ENCODE measurements at places on chromosomes 6 and 20.

GRCh38 chr20:63035603-63036185 lies 28.9 kb upstream of the BHLHE23 start:
- no peak for DNase-seq

- no peak for DNase-seq
Observed at GRCh38 chr20:29878281-29878741, 1379.2 kb upstream of the DEFB115 start.

DNA sequence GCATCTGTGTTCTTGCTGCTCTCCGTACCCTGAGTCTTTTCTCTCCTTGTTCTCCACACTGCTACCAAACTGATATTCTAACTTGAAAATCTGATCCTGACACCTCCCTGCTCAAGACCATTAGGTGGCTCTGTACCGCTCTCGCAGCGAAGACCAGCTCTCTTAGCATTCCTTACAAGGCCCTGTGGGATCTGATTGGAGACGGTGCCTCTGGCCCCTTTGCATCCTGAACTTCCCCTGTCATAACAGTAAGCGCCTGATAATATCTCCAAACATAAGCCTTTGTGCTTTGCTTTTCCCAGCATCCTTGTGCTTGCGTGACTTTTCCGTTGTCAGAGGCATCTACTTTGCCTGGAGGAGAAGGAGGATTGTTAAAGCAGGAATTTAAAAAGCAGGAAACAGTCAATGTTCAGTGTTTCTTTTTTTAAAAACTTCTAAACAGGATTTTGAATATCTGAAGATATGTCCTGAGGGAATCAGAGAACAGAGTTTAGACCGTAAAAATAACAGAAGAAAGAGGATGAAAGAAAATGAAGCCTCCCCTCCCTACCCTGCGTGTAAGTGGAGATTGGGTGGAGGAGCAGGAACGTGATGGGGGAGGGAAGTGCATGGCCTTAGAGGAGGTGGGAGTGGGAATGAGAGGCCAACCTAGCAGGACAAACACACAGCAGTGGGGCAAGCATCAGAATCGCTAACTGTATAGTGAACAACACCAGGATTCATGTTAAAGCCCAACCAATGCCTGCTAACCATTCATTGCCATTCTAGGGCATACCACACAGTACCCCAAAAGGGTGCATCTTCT lies 89.2 kb upstream of the STMND1 start:
- DNase-seq: peak; percentile 82

- DNase-seq: no peak
Observed at GRCh38 chr6:74130641-74131040, 434.6 kb downstream of the CD109 start.

DNA sequence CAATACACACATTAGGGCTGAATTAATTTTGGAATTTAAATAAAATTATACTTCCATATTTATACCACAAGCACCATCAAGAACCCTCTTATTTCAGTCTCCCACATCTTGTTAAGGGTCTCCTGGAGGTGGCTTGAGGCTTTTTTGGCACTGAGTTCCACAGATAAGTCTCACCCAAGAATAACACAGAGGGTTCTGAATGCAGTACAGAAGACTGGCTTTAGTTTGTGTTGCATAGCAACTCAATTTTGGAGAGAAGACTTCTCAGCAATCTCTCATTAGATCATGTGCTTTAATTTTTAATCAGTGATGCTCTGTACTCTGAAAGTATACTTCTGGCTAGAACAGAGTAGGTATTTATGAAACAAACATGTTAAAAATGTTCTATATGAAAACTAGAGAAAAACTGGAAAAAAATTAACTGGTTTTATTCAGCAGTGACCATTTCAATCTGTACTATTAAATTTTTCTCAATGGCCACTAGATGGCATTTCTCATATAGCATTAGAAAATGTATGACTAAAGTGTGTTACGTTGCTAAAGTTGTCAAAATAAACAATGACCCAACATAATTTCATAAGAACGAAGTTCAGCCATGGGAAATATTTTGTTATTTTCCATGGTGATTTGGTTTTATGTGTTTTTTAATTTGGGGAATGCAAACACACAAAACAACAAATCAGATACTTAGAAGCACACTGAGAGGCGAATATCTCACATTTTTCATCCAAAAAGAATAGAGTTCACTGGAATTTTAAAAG lies 32.7 kb upstream of the MAP7 start:
- DNase-seq: peak; percentile 54

DNA sequence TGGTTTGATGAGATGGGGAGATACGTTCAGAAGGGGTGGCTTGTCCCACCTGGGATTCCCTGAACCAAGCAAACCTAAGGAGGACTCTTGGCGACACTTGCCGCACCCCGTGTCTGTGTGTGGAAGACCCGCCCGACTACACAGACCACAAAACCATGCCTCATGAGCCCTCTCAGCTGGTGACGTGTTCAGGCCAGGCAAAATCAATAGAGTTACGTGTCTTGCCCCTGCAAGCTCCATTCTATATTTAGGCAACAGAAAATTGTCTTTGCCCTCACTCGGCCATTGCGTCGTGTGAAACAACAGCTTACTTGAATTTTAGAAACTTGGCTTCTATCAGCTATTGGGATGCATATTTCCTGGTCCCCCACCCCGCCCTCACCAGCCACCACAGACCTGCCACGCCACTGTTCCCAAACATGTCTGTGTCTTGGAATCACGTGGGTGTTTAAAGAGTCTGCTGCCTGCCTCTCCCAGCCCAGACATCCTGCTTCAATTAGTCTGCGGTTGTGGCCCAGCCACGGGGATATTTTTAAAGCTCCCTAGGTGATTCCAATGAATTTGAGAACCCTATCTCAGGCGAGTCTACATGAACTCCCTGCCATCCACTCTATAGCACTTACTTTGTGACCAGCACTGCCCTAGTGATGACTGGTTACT lies 279.2 kb upstream of the EXOC2 start:
- no peak for DNase-seq

- DNase-seq: no peak
Observed at GRCh38 chr6:124825564-124825963, 136.7 kb upstream of the RNF217 start.

GRCh38 chr6:3137057-3137777 lies 18.7 kb downstream of the BPHL start:
- DNase-seq: no peak

GRCh38 chr20:11012975-11013374 lies 339.2 kb upstream of the JAG1 start:
- no peak for DNase-seq

DNA sequence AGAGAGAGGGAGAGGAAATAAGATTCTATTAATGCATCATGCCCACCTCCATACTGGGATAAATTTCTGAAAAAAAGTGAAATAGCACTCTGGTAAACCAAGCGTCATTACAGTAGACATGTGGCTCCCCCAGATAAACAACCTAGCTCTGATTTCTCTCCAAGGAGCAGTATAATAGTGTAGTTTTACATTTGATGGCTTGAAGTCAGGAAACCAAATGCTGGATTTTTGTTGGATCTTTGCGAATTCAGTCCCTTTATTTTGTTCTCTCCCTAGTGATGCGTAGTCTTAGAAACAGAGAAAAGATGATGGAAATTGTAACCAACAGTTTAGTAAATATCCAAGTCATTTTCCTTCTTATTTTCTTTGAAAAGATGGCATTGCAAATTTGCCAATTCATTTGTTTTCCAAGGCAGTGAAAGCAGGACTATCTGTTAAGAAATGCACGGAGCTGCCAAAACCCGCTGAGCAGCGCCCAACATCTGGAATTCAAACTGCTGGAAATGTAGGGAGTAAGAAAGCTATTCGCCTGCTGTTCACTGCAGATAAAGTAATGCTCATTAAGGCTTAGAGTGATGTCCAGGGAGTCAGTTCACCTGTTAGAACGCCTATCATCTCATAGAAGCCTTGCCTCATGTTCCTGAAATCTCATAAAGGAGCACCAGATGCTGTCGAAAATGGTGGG lies 85.7 kb upstream of the DOK5 start:
- no peak for DNase-seq

DNA sequence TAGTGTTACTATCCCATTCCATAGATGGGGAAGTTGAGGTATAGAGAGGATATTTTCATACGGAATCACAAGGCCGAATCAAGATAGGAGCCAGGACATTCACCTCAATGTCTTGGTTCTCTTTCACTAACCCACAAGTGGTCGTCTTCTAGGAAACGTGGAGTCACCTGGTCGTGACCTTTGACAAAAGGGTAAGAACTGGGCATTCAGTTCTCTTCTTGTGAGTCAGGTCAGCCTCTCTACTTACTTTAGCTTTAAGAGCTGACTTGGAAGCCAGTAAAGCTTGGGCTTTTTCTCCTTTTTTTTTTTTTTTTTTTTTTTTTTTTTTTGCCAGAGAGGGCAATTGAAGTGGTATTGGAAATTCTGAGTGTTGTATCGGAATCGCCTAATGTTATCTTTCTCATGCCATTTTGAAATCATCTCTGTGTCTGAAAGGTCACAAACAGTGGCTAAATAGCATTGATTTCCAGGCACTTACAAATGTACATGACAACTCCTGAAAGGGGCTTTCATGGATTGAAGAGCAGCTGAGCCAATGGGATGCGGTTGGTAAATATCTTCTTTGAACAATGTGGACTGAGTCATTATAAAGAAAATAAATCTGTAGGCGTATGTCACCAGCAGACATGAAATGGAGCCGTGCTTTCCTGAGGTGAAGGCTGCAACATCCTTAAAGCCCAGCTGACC lies 356.9 kb downstream of the KIF16B start:
- peak; percentile 63 for DNase-seq

DNA sequence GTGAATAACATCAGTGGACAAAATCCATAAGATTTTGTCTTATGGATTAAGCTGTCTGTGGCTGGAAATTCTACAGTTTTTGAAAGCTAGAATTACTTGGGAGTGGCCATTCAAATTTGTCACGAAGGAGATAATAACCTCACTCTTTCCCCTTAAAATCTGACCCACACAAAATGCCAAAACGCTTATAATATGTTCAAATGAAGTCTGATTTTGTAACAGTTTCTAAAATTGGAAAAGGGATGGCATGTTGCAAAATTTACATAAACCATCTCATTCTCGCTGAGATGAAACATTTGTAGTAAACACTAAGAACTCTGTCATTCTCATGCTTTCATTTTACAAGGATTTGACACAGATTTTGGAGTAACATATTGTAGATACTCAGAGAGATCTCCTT lies 112.7 kb downstream of the GJA1 start:
- no peak for DNase-seq

- peak; percentile 79 for DNase-seq
Observed at GRCh38 chr6:20404641-20405032, 3.0 kb downstream of the E2F3 start.

GRCh38 chr6:76609160-76609559 lies 536.7 kb upstream of the IMPG1 start:
- DNase-seq: no peak

DNA sequence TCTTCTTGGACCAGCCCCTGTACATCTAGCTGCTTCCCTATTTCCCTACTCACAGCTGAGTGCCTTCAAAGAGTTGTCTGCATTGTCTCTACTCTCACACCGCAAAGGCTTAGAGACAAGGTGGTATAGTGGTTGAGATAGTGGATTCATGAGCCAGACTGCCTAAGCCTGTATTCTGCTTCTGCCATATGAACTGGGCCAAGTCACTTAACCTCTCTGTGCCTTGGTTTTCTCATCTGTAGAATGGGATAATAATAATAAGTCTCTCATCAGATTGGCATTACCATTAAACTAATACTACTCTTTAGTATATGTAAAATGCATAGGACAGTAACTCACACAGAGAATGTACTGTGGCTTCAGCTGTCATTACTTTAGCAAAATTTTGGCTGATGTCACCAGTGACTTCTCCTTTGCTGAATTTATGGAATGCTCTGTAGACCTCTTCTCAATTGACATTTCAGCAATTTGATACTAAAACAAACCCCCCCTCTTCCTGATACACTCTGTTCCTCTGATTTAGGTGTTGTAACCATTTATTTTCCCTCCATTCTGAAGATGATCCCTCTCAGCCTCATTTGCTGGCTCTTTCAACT lies 156.1 kb downstream of the ADAT2 start:
- no peak for DNase-seq

GRCh38 chr20:37627060-37627766 lies 66.6 kb upstream of the CTNNBL1 start:
- DNase-seq: peak; percentile 42

- DNase-seq: no peak
Observed at GRCh38 chr20:25863536-25864325, 167.1 kb upstream of the ZNF337 start.

DNA sequence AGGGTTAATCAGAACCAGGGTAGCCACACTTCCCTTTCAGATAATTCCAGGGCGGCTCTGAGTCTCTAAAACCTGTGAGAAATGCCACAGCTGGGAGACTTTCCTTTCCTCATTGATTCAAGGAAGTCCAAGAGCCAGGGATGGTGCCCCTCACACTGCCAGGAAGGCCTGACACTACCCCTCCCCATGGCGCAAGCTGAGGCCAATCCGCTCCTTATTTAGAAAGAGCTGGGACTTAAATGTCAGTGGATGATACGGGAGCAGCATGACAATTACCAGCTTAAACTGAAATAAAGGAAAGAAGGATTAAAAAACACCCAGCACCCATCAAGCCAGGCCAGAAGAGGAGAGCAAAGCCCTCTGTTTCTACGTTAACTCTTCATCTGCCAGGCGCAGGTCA lies 244.4 kb downstream of the LRFN2 start:
- no peak for DNase-seq

DNA sequence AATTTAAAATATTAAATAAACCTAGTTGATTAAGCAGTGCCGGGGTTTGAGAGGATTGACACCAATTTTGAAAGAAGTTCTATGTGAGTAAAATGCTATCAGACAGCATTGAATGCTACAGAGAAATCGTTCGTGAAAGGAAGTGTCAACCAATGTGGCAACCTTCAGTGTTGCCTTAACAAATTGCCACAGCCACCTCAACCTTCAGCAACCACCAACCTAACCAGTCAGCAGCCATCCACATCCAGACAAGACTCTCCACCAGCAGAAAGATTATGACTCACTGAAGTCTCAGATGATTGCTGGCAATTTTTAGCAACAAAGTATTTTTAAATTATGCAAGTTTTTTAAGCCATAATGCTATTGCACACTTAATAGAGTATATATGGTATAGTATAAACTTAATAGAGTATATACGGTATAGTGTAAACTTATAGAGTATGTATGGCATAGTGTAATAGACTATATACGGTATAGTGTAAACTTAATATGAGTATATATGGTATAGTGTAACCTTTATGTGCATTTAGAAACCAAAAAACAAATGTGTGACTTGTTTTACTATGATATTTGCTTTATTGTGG lies 65.3 kb upstream of the ID4 start:
- DNase-seq: peak; percentile 43

GRCh38 chr6:113856625-113857555 lies at the start of gene MARCKS:
Gene MARCKS (plus strand): TSS chr6:113857345. CDS start chr6:113857746, 401 bp downstream.
- peak; percentile 89 for DNase-seq
